Hematopoietic multipotent progenitor cell treated with erythropoietin and hydrocortisone succinate and interleukin-3 and kit ligand, for 6 days (in vitro differentiated cells): ENCODE measurements at places on chromosomes 16 and 17.

DNA sequence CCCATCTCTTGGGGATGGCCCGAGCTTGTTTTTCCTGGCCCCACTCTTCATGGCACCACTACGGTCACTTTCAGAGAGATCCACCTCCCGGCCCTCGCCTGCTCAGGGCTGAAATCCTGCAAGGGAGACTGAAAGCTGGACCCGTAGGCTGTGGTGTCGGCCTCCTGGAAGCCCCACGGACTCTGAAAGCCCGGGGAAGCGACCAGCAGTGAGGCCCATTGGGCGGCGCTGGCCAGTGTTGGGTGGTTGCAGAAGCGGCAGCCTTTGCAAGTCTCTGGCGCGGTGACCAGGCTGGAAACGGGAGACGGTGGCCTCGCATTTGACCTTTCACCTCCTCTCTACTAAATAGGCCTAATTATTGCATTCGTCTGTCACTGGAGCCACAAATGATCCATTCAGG, 186.0 kb upstream of the FOXF1 start:
- no peak for DNase-seq

DNA sequence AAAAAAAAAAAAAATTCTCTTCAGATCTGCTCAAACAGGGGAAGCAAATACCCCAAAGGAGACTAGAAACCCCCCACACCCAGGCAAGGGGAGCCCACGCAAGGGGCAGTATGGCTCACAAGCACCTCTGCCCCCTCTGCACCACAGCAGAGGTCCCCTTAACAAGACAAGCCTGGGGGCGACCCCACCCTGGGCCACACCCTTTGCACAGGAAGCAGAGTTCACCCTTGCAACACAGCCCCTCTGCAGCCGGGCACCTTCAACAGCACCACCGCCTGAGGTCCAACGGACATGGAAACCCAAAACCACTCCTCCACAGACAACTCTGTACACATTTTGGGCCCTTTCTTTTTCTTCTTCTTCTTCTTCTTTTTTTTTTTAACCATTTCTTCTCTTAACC, 12.8 kb downstream of the AXIN1 start:
- peak; percentile 83 for DNase-seq

- no peak for DNase-seq
Observed at GRCh38 chr16:16909126-16909525, 530.2 kb downstream of the NPIPA7 start.

GRCh38 chr16:13448346-13448745, 471.6 kb upstream of the ERCC4 start:
- peak; percentile 7 for DNase-seq

GRCh38 chr17:41340934-41341861, 9.4 kb downstream of the KRT33A start:
- DNase-seq: no peak

DNA sequence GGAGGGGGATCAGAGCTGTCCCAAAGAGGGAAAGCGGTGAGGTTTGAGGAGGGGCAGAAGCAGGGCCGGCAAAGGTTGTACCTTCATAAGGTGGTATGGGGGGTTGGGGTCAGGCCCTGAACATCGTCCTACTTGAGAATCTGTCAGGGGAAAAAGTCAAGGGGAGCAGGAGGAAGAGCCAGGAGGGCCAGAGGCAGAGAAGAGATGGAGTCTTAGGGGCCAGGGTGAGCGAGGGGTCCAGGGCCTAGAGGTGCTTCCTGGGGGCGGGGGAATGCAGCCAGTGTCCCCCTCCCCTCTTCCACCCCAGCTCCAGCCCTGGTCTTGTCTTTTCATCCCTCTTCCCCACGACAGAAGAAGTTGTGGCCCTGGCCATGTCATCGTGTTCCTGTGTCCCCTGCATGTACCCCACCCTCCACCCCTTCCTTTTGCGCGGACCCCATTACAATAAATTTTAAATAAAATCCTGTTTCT, 1.3 kb upstream of the PRRT2 start:
- DNase-seq: no peak

DNA sequence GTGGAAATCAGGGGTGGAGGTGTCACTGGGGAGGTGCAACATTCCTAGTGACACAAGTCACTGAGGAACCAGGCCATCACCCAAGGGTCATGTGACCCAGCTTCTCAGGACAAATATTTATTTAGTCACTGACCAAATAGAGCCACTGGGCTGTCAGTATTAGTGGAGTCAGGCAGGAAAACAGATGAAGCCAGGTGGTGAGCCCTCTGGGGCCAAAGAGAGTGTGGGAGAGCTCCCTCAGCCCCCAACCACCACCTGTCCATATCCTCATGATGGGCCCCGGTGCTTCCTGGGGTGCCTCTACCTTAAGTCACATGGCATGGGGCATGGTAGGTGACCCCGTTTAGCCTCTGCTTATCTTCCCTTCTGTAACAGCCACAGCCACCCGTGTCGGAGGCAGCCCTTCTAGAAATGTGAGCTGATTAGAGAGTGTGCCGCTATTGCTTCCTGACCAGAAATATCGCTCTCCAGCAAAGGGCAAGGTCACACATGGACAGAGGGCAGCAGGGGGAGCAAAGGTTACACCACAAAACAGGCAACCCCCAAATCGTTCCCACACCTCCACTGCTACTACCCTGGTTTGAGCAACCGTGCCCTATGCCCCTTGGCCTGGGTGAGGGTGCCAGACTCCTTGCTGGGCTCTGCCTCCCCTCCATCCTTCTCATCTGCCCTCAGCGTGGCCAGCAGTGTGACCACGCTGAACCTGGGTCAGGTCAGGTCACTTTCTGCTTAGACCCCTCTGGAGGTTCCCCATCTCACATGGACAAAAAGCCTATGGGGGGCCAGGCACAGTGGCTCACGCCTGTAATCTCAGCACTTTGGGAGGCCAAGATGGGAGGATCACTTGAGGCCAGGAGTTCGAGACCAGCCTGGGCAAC, 8.6 kb upstream of the AKTIP start:
- DNase-seq: no peak

DNA sequence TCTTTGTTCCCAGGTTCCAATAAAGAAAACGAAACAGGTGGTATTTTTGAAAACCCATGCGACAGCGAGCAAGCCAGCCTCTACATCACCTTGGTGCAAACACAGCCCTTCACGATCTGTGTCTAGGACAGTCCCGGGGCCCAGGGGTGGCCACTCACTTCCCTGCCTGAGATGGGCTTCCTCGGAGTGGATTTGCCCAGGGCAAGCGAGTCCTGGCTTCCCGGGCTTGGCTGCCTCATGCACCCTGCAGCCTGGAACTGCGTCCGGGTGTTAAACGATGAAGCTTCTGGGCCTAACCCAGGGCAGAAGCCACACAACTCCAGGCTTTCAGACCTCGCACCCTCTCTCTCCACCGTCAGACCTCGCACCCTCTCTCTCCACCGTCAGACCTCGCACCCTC, 66.0 kb downstream of the RPH3AL start:
- DNase-seq: no peak

DNA sequence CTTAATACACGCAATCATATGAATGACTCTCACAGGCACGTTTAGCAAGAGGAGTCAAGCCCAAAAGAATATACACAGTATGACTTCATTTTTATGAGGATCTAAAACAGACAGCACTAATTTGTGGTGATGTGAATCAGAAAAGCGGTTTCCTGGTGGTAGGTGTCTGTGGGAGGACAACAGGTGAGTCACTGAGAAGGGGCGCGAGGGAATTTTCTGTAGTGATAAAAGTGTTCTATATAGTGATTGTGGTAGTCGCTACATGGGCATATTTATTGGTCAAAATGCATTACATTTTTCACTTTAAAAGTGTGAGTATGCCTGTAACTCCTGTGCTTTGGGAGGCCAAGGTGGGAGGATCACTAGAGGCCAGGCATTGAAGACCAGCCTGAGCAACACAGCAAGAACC, 7.6 kb upstream of the TNRC6A start:
- no peak for DNase-seq

DNA sequence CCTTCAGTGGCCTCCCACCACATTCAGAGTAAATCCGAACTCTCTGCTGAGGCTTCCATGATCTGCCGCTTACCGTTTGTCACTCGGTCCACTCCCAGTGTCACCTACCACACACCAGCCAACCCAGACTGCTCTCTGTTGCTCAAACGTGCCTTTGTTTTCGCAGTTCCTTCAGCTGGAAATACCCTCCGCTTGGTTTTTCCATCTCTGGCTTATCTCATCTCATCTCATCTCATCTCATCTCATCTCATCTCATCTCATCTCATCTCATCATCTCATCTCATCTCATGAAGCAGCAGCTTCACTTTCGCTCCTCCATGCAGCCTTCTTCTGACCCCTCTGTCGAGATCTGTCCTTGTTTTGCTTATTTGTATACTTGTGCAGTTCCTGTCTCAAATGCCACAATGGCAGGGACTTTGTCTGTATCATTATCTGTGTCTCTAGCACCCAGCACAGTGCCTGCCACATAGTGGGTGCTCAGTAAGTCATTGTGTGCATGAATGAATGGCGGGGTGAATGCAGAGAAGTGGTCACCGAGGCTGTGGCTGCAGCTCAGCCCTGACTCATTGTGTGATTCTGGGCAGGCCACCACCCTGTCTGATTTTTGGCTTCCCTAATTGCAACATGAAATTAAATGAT, 3.8 kb upstream of the SNX20 start:
- peak; percentile 50 for DNase-seq

DNA sequence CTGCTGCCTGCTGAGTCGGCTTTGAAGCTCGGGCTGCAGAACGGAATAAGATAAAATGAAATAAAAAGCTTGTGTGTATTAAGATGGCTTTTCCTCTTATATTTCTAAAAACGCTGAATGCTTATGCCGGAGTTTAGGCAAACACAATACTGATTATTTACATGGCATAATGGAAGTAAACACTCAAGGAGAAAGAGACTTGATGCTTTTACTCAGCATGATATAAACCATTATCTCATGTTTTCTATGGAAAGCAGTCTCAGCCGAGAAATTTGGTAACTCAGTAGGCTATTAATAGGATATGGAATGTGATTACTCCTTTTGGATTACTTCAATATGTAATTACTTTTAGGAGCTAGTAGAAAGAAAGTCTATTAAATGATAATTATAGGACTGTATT, 153.3 kb downstream of the CDH11 start:
- DNase-seq: no peak

- DNase-seq: no peak
Observed at GRCh38 chr16:2482249-2482648, 7.3 kb downstream of the TBC1D24 start.

- DNase-seq: no peak
Observed at GRCh38 chr16:9526791-9527190, 435.3 kb downstream of the HAPSTR1 start.

DNA sequence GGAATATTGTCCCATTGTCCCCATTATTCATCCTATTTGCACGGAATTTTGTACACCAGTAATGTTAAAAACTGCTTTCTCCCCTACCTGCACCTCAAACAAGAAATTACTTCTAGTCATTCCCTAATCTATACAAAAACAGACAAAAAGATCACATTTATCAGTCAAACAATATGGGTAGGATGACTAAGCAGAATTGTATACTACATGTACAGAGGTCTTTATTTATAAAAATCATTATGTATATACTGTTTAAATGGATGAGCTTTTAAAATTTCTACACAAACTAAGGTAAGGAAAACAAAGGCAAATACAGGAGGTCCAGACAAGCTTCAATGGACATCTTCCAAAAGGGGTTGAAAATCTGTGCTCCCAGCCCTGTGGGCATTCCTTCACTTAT, 137.7 kb downstream of the CEP112 start:
- peak; percentile 5 for DNase-seq

- no peak for DNase-seq
Observed at GRCh38 chr17:68695659-68696058, 94.5 kb upstream of the FAM20A start.

DNA sequence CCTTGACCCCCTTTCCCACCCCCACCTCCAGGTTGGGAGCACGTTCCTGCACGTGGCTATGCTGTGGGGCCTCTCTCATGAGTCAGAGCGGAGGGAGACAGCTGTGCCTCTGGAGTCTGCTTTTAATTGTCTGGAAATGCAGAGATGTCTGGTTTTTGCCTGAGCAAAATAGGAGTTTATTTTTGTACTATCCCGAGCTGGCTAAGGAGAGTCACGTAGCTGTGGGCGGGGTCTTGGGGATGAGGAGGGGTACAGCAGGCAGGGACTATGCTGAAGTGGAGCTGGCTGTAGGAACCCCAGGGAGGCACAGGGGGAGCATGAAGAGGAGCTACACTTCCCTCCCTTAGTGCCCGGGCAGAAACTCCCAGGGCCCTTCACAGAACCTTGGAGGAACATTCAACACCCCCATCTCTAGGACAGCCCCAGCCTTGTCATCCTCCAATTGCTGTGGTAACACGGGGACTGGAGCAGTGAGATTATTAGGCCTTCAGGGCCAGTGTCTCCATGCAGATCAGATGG, 44.7 kb upstream of the LGALS9 start:
- DNase-seq: peak; percentile 91

DNA sequence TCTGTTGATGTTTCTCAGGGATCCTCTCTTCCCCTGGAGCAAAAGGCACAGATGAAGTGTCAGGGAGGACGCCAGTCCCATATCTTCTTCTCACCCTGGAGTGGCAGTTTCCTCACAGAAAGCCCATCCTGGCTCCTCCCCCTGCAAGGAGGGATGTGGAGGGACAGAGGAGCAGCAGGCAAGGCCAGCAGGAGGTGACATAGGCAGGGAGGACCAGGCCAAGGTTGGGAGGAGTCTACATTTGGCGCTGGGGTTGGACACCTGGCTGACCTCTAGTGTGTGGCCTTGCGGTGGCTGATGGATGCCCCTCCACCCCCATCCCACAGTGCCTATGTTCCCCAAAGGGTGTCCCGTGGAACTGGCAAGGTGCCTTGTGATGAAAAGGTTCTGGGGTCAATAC, 125.4 kb downstream of the SEC14L1 start:
- DNase-seq: no peak
